ENCODE measurements at places on chromosomes 5 and 9.

GRCh38 chr5:115558388-115558956 lies 13.9 kb upstream of the FEM1C start:
- no peaks in the 10 kb centered on the region for H3K27me3 ChIP-seq
- H3K4me3 ChIP-seq = no peak overlapping the region
- no peak overlapping the region for H3K27ac ChIP-seq
- H3K36me3 ChIP-seq = no peaks in the 10 kb centered on the region
- DNase-seq = no peak

- no peaks in the 10 kb centered on the region for H3K36me3 ChIP-seq
- no peak for DNase-seq
These were observed 1217.3 kb downstream of the MAT2B start for GRCh38 chr5:164722702-164723101.

DNA sequence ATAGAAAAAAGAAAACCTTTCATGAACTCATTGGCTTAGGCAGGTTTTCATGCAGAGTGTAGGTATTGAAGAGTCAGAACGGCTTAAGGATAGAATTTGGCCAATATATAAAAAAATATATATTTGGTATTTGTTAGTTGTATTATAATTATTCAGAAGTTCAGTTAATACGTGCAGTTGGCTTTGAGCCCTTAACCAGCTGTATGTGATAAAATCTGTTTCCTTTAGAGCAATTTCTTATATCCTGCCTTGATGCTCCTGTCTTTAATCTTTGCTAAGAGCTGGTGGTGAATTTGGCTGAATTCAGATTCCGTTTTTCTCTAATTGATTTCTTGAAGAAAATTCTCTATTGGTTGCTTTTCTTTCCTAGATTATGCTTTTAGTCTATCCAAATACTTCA lies 3.7 kb downstream of the ANXA1 start:
- H3K4me3 ChIP-seq = no peak overlapping the region
- H3K4me1 ChIP-seq = peaks cover 10% of the 10 kb centered on the region
- no peak overlapping the region for H3K27ac ChIP-seq
- H3K36me3 ChIP-seq = no peaks in the 10 kb centered on the region
- no peak for DNase-seq

DNA sequence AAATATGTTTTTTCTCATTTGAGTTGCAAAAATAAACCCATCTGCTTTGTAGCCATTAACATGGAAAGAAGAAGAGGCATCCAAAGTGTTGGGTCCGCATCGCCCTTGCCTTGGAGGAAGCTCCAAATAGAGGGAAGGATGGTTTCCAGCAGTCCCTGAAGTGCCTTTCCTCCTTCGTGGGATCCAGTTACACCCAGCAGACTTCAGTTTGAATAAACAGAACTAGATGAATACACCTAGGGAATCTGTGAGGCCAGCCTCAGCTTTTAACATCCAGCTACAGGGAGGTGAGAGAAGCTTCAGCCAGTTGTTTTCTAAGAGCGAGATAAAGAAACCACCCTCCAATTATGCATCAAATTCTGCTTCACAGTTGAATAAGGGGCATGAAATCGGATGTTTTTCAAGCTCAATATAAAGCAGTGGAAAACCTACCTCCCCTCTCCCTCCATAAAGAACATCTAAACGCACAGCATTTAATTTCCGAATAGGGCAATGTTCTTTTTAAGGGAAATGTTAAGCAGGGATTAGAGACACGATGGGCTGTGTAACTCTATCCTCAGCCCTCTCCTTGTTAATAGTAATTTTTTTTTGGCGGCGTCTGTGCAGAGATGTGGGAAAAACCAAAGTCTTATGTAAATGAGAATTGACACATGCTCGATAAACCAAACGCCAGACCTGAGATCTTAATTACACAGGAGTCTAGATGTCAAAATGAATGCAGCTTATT lies 264.7 kb downstream of the SLIT3 start:
- no peaks in the 10 kb centered on the region for H3K27me3 ChIP-seq
- H3K4me1 ChIP-seq = peaks cover 14% of the 10 kb centered on the region
- no peak for DNase-seq

DNA sequence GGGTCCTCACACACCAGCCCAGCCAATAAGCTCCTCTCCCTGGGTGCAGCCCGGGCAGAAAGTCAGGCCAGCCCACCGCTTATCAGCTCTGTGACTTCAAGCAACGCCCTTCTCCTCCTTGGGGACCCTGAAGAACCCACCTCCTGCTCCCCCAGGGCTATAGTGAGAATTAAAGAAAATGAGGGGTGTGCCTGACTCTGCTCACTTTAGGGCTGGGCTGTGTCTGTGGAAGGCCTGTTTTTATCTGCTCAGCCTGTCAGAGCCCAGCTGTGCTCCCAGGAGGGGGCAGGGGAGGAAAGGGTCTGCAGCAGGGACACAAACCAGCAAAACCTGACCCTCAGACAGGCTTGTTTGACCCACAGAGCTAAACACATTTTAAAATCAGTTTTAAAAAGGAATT lies 3.9 kb downstream of the GPRIN1 start:
- no peak for DNase-seq
- H3K27ac ChIP-seq = no peak overlapping the region
- peaks cover 22% of the 10 kb centered on the region for H3K36me3 ChIP-seq

DNA sequence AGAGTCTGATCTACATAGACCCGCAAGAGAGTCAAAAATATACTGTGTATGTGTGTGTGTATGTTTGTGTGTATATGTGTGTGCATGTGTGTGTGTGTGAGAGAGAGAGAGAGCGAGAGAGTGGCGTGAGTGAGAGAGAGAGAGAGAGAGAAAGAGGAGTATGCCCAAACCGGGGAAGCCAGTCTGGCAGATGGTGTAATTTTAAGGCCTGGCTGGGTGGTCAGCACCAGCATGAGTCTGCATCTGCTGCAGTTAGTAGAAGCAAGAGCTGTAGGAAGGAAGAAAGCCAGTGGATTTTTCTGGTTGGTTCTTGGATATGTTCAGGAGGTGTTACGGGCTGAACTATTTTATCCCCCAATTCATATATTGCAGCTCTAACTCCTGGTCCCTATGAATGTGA lies 75.2 kb downstream of the ACTBL2 start:
- no peak overlapping the region for H3K4me3 ChIP-seq
- H3K27me3 ChIP-seq = no peaks in the 10 kb centered on the region
- H3K36me3 ChIP-seq = no peaks in the 10 kb centered on the region

DNA sequence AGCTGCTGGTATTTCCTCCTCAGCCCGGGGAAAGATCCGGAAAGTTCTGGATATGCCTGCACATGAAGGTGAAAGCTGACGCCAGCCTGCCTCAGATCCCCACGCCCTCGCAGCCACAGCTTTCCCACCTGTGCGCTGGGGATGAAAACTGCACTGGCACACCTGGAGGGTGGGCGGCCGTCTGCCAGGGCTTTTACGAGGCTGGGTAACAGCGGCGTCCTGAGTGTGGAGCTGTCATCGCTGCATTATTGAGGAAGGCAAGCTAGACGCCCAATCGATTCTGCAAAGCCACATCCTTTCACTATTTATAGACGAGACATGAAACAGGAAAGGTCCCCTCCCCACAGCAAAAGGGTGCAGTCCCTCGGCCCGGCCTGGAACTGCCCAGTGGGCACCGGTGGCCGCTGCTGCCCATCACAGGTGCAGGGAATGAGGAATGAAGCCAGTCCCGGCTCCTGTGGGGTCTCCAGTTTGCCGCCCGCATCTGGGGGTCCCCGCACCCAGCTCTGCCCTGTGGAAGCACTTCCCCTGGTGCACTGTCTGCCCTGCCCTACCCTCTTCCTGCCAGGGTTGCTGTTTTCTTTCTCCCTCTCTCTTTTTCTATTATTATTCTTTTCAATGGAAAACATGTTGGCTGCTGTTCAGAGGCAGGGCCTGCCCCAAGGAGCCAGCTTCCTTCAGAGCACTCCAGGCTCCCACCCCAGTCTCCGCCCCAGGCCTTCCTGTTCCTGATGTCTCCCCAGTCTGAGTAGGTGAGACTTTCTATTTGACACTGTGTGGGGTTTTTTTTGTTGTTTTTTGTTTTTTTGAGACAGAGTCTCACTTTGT lies 7.0 kb downstream of the NOTCH1 start:
- H3K27me3 ChIP-seq = no peaks in the 10 kb centered on the region
- H3K4me3 ChIP-seq = no peak overlapping the region
- H3K36me3 ChIP-seq = peaks cover 44% of the 10 kb centered on the region
- DNase-seq = no peak
- H3K27ac ChIP-seq = no peak overlapping the region

DNA sequence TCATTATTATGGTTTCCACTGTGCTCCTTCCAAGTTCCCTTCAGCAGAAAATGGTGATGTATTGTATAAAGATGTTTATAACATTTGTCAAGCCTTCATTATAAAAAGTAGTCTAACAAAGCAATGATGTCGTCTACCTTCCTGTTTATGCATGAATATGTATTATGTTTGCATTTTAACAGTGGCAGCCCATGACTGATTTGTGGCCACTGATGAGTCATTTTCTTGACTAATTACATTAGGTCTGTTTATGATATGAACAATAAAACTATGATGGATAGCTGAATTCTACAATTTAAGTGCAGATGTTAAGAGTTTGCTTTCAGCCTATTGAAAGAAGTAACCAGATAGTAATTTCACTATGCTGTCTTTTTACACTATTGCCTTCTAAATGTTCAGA lies 75.4 kb upstream of the ADAMTS19 start:
- H3K4me3 ChIP-seq = no peak overlapping the region
- no peaks in the 10 kb centered on the region for H3K27me3 ChIP-seq
- no peak overlapping the region for H3K27ac ChIP-seq
- no peak for DNase-seq
- H3K4me1 ChIP-seq = no peaks in the 10 kb centered on the region

- no peaks in the 10 kb centered on the region for H3K4me1 ChIP-seq
- H3K27me3 ChIP-seq = no peaks in the 10 kb centered on the region
- H3K27ac ChIP-seq = no peak overlapping the region
These were observed 19.9 kb downstream of the IDNK start for GRCh38 chr9:83642793-83643192.

- no peak overlapping the region for H3K4me3 ChIP-seq
- no peak overlapping the region for H3K27ac ChIP-seq
- no peak for DNase-seq
- H3K27me3 ChIP-seq = no peaks in the 10 kb centered on the region
These were observed 437.3 kb upstream of the ADAMTSL1 start for GRCh38 chr9:18036422-18037187.

GRCh38 chr5:141691867-141692532 lies 10.0 kb upstream of the ARAP3 start:
- no peaks in the 10 kb centered on the region for H3K36me3 ChIP-seq
- no peak overlapping the region for H3K27ac ChIP-seq
- peak; percentile 85 for DNase-seq
- H3K4me1 ChIP-seq = peaks cover 24% of the 10 kb centered on the region
- peaks cover 30% of the 10 kb centered on the region for H3K27me3 ChIP-seq
- peak overlapping the region; percentile 41 for H3K4me3 ChIP-seq

DNA sequence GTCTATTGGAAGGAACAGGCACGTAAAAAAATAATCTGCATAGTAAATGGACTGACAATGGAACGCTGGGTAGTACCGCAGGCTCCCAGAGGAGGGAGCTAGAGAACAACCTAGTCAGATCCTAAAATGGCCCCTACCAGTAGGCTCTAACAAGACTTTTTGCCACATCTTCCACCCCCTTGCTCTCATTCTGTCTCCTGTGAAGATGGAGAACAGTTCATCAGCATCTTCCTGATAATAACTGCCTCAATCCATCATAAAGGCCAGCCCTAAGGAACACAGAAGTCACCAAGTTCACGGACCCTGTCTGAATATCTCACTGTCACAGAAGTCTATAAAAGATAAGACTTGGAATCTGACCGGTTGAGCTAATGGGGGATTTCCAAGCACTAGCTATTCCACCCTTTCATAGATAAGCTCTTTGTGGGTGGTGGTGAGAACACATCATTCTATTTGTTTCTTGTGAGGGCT lies 133.4 kb downstream of the SLC1A3 start:
- no peak overlapping the region for H3K4me3 ChIP-seq
- peaks cover 1% of the 10 kb centered on the region for H3K4me1 ChIP-seq
- H3K27me3 ChIP-seq = peaks cover 7% of the 10 kb centered on the region
- peak; percentile 73 for DNase-seq

DNA sequence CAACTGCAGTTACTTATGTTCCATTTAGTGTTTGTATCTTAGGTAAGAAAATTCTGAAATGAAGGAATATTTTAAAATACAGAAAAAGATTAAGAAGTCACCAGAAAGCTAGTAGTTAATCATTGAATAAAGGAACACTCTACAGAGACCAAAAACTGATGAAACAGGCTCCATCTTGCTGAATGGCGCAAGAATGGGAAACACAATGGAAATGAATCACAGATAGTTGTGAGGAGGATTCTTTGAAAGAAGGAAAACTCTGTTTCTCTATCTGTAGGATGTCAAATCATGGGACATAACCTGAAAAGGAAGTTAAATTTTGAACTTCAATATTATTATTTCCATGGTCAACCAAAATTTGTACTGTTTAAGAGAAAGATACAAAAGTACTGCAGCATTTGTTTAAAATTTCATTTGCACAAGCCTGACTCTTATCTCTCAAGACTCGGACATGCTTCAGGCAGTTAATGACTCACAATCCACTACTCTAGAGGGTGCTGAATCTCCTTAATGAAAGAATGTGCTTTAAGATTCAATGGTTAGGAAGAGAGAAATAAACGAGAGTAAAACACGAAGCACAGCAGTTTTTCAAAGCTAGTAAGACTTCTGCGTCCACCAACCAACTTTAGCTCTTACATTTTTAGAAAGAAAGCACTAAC lies 1064.4 kb upstream of the DMAC1 start:
- DNase-seq = no peak
- H3K27ac ChIP-seq = peak overlapping the region; percentile 33
- H3K27me3 ChIP-seq = no peaks in the 10 kb centered on the region
- no peaks in the 10 kb centered on the region for H3K36me3 ChIP-seq
- H3K4me1 ChIP-seq = peaks cover 11% of the 10 kb centered on the region
- H3K4me3 ChIP-seq = no peak overlapping the region

DNA sequence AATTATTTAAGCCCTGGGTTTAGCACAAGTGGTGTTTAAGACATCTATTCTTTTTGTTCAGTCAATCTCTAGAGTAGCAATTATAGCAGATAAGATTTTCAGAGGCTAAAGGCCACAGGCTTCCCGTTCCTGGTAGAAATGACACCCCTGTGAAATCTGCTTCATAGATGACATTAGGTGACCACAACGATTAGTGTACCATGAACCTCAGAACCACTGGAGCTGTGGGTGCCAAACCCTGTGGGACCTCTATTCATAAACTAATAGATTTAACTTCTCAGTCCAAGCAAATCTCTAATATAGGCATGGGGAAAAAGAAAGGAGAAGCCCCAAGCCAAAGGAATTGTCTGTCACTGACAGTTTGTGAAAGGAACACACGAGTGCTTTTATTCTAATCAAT lies 207.4 kb downstream of the ARRDC3 start:
- H3K27me3 ChIP-seq = no peaks in the 10 kb centered on the region
- H3K4me1 ChIP-seq = peaks cover 10% of the 10 kb centered on the region
- no peak overlapping the region for H3K27ac ChIP-seq
- no peak overlapping the region for H3K4me3 ChIP-seq
- H3K36me3 ChIP-seq = no peaks in the 10 kb centered on the region

- H3K27ac ChIP-seq = no peak overlapping the region
- peaks cover 8% of the 10 kb centered on the region for H3K4me1 ChIP-seq
- peaks cover 5% of the 10 kb centered on the region for H3K36me3 ChIP-seq
- no peak for DNase-seq
- H3K4me3 ChIP-seq = no peak overlapping the region
These were observed 2.0 kb downstream of the IRF1 start for GRCh38 chr5:132488590-132488989.
